ENCODE measurements at places on chromosomes 11 and 22.
A peak's percentile ranks its signal among the peaks of the same experiment; 100 is the strongest.

- peak; percentile 7 for DNase-seq
Observed at GRCh38 chr11:124917115-124917637, 1.9 kb upstream of the HEPN1 start.

DNA sequence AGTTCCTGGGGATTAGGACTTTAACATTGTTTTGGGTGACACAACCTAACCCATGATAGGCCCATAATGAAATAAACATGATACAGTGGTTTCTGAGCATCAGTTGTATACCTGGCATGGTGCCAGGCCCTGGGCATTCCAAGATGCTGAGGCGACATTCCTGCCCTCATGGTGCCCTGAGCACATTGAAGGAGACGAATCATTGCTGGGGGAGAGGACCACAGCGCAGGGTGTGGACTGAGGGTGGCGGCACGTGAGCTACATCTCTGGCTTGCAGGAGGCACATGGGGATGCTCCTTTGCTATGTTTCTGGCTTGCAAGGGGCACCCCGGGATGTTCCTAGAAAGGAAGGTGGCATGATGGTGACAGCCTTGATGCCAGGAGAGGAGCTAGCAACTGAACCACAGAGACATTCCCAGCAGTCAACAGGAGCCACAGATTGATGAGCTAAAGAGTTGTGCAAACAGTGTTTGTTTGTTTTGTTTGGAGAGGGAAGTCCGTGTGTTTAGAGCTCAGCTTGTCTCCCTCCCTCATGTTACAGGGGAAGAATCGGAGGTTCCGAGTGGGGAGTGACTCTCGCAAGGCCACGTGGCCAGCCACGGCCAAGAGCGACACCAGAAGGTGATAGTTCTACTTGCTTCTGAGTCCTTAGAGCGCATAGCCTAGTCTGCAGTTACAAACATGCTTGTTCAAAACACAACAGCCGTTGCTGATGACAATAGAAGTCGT lies 106.4 kb downstream of the MIAT start:
- peak; percentile 20 for DNase-seq

GRCh38 chr22:32533265-32534111 lies 58.9 kb downstream of the FBXO7 start:
- no peak for DNase-seq

GRCh38 chr11:23079382-23079813 lies 219.1 kb upstream of the CCDC179 start:
- DNase-seq = no peak

- no peak for DNase-seq
Observed at GRCh38 chr11:72418834-72419560, 15.3 kb downstream of the CLPB start.

GRCh38 chr11:96817482-96818399 lies 427.9 kb downstream of the JRKL start:
- DNase-seq = peak; percentile 46

DNA sequence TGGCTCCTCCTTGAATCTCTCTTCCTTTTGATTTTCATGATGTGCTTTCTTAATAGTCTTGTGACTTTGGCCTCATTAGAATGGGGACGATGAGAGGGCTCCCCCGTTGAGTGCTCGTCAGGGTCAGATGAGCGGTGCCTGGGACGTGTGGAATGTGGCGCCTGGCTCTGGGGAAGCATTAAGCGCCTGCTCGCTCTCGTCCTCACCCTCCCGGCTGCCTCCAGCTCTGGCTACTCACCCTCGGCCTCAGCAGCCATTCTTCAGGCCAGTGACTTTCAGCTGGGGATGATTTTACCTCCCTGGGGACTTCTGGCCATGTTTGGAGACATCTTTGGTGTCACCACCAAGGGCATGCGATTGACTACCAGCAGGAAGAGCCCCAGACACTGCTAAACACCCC lies 69.7 kb downstream of the RPS6KA4 start:
- no peak for DNase-seq

DNA sequence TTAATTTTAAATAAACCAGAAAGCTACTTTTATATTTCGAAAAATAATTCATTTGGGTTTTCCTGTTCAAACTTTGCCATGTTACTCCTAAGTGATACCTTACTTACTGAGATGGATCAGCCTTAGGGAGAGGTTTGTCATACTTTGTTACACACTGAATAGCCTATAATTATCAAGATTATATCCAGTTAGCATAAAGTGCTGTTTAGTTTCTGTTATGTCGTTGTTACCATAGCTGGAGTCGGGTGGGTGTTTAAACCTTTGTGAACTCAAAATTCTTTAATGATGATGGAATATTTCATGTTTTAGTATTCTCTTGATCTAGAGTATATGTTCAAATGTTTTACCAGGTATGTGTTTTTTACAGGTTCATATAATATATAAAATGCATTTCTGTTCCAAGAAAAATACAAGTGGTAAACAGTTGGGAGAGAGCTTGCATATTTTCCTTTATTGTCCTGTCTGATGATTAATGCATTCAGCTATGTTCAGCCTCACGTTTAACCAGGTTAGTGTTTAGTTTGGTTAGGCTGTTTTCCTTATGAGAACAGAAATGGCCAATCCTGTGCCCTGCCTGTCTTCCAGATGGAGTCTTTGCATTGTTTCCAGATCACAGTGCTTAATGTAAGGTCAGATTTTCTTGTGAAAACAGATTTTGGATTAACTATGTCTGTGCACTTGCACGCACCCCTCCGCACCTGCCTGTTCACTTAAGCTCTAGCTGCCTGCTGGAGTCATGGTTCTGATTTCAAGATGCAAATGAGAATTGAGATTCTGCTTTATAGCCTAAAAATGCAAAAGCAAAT lies 105.6 kb downstream of the ATXN10 start:
- DNase-seq = no peak

- DNase-seq = no peak
Observed at GRCh38 chr11:113994077-113994954, 19.4 kb downstream of the HTR3A start.

DNA sequence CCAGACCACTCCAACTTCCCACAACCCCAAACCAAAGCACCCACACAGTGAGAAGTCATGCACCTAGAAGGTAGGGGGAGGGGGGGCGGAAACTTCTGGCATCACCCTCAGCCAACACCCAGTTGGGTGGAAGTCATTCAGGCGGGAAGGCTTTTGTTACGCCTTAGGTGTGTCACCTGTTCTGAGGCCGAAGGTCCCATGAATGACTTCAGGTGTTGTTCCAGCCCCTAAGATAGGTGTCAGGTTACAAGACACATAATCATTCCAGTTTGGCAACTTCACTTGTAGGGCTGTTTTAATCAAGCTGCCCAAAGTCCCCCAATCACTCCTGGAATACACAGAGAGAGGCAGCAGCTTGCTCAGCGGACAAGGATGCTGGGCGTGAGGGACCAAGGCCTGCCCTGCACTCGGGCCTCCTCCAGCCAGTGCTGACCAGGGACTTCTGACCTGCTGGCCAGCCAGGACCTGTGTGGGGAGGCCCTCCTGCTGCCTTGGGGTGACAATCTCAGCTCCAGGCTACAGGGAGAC lies at the start of gene TMPRSS4:
TMPRSS4 (plus strand) TSS at position 325 of the 528 bp plus-strand sequence. CDS start 225 bp downstream, outside the sequence.
- DNase-seq = no peak

GRCh38 chr11:32162351-32162750 lies 71.5 kb downstream of the RCN1 start:
- DNase-seq = no peak

DNA sequence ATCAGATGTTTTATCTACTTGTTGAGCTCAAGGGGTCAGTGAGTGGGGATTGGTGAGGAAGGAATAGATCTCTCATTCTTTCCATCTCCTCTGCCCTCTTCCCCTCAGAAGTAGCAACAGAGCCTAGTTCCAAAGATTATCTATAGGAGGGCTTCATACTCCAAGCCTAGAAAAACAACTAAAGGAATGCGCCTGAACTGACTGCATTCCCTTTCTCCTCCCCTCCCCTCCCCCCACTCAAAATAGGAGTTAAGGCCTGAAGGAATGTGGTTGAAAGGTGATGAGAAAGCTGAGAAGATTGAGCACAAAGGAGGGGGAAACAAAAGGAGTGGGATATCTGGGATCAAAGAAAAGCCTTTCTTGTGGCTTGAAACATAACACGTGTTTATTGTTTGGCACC lies 10.5 kb downstream of the EMSY start:
- DNase-seq = no peak

GRCh38 chr11:58726737-58727414 lies 4.9 kb downstream of the GLYAT start:
- no peak for DNase-seq

DNA sequence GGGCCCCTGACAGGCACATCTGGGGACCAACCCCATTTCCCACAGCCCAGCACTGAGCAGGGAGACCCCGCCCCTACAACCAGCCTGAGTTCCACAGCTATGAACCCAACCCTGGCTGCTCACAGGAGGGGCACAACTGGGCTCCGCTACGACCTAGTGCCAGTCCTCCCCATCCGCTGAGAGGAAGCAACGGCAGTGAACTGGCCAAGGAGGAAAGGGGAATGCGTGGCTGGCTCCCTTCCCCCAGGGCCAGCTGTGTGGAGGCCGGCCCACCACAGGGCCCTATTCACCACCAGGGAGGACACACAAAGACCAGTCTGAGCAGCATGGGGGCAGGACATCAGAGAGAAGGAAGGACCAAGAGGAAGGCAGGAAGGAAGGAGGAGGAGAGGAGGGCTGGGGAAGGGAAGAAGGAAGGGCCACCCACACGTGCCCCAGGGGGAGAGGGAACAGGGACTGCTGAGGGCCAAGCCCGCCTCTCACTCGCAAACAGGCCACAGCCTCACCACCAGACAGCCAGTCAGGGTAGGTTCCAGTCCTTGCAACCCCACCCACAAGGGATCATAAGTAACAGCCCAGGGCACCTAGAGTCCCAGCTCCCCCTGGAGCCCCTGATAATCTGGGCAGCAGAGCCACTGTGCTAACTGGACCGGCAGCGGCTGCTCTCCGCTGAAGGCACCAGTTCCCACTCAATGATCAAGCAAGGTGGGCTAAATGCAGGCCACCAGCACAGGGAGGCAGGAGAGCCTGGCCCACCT lies 8.5 kb upstream of the GAL3ST1 start:
- no peak for DNase-seq

- DNase-seq = no peak
Observed at GRCh38 chr11:2694495-2694894, 5.3 kb downstream of the KCNQ1OT1 start.

DNA sequence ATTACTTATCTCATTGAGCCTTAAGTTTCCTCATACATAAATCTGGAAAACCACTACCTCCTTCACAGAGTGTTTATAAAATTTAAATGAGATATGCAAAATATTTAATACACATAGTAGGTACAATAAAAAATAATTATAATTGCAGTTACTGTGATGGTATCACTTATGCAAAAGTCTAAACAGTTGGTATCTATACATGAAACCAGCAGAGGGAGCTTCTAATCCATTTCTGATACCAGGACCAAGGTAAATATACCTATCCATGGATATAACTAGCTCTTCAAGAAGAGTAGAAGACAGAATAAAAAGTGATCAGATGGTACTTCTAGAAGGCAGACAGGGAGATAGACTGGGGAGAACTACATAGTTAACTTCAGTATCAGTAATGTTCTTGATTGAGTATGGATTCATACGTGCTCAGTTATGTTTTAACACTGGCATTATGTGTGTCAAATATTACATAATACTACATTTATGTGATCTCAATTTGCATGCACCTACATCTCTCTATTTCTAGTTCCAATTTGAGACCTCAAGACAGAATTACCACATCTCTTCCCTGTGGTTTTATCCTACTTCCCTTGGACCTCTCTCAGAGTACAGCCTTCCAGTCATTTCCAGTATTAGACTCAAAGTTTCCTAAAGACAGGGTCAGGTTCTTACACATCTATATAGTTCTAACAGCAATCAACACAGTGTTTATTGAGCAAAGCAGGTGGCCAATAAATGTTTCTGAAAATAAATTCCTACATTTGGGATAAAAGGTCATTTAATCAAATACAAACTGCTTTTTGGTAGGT lies 13.7 kb upstream of the TSG101 start:
- DNase-seq = peak; percentile 33

GRCh38 chr11:45817191-45817590 lies 12.2 kb downstream of the SLC35C1 start:
- DNase-seq = no peak
